RWPE1 (cell line): ENCODE measurements at places on chromosomes 3 and 15.
A peak's percentile ranks its signal among the peaks of the same experiment; 100 is the strongest.

DNA sequence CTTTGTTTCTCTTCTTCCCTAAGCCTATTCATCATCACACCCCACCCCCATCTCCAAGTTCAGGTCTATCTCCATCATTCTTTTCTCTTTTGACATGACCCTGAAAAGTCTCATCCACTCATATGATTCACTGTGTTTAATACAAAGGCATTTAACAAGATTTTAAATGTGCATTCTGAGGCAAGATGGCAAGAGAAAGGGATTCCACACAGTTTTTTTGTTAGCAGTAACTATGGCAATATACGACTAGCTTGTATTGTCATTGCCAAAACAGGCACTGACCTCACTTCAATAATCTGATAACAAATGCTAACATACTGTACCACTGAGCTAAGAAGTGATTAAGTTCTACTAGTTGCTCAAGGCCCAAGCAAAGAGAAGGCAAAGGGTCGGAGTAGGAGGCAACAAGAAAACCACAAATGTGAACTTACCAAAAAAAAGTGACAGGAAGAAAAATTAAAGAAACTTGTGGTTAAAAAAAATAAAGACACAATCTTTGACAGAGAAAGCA lies 53.2 kb downstream of the FBN1 start:
- DNase-seq: no peak

DNA sequence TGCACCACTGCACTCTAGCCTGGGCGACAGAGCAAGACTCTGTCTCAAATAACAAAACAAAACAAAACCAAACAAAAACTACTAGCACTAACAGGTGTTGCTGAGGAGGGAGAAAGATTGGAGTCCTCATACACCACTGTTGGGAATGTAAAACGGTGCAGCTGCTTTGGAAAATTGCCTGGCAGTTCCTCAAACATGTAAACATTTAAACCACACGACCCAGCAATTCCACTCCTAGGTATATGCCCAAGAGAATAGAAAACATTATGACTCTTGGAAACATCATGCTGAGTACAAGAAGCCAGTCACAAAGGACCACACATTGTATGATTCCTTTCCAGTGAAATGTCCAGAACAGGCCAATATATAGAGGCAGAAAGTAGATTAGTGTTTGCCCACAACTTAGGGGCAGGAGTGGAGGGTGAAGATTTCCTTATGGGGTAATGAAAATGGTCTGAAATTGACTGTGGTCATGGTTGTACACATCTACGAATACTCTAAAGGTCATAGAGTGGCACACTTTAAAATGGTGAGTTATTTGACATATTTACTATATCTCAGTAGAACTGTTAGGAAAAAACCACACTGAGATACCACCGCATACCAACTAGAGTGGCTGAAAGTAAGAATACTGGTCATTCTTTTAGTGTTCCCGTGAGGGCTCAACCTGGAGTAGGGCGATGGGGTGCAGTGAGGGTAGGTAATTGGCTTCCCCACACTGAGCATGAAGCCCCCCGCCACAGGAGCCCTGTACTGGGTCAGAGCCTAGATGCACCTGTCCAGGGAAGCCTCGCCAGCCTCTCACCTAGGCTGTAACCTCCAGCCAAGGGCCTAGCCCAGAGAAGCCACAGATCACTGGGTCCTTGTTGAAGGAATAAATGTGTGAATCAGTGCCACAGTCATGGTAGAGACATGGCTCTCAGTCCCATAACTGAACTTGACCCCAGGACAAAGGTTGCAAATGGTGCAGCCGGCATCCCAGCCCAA lies 131.1 kb downstream of the NUP210 start:
- no peak for DNase-seq

- DNase-seq: peak; percentile 91
Observed at GRCh38 chr15:98231696-98232440, 271.4 kb downstream of the ARRDC4 start.

DNA sequence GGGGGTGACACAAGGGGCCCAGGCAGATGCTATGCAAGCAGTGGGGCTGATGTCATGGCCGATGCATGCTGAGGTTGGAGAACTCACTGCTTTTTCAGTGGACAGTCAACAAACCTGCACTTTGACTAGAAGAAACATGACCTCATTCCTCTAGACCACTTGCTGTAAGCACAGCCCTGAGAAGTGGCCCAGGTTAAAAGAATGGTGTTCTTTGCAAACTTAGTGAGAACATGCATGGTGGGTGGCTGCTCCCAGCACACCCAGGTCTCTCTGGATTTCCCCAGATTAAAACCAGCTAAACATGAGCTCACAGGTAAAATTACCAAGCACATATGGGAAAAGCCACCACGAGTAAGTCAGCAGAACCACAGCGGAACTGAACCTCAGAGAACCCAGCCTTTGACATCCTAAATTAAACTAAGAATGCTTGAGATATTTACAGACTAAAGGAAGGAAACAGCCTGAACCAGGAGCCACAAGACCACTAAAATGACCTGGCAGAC lies 15.5 kb downstream of the DLEC1 start:
- DNase-seq: no peak

DNA sequence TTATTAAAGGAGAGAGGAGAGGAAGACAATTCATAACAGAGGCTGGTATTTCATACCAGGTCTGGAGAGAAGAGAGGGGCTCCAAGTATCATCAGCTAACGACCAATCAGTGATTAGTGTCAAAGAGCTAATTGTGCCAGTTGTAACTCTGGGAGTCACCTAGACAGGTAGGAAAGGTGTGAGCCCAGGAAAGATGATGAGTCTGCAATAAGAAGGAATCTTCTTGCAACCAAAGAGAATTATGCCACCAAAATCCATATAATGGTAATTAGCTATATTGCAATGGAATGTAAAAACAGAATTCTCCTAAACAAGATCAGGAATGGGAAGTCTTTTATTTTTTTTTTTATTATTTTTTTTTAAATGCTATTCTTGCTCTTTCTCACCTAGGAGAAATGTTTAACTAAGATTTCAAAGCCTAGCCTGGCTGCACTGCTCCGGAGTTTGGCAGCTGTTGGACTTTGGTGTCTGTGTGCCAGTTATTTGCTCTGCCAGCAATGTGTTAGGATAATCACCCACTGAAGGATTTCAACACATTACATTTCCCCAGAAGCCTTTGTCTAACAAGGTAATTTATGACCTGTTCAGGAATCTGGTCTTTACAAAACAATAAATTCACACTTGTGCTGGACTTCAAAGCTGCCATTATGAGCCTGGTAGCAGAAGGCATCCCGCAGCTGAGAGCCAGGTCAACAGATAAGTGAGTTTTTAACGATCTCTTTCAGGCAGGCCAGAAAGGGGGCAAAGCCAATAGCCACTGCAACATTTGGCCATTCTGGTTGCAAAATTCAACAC lies 89.4 kb downstream of the FOXB1 start:
- DNase-seq: peak; percentile 41

DNA sequence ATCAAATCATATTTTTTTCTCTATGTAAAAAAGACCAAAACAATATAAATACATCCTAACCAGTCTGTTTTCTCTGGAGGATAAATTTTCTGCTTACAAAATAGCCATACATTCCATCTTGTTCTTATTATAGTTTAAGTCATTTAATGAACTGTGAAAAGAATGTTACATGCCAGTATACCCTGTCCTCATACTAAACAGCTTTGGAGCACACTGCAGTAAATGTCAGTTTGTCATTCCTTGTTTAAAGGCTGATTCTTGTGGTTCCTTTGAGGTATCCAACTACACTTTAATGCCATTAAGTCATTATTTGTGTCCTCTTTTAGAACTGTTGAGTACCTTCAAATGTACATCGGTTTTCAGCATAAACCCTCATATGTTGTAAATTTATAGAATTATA lies 52.7 kb upstream of the DCBLD2 start:
- no peak for DNase-seq

DNA sequence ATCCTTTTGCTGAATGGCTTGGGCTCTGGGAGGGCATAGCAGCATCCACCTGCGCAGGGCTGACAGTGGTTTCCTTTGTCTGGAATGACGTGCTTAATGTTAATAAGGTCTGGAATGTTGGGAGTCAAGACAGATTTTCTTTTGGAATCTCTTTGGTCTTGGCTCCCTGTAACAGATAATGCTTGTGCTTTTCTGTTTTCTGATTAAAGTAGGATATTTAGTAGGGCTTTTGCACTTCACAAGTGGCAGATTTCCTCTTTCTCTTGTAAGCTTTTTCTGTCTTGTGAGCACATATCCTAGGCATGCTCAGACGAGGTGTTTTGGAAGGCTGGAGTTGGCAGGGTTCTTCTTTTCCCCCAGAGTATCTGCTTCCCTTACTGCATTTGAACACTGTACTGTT lies 189.6 kb downstream of the GHSR start:
- DNase-seq: no peak

GRCh38 chr3:55709411-55710012 lies 222.4 kb upstream of the WNT5A start:
- DNase-seq: no peak

DNA sequence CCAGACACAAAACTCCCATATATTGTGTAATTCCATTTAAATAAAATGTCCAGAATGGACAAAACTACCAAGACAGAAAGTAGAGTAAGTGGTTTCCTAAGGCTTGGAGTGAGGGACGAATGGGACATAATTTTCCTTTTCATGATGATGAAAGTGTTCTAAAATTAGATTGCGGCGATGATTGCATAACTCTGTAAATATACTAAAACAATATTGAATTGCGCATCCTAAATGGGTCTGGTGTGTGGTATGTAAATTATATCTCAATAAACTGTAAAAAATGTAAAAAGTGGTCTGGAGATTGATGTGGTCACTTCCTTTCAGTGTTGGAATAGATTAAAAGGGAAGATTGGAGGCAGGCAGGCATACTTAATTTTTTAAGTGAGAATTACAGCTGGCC lies 105.9 kb upstream of the KCNAB1 start:
- DNase-seq: no peak

GRCh38 chr3:162719684-162720341 lies 1223.2 kb downstream of the OTOL1 start:
- peak; percentile 56 for DNase-seq

GRCh38 chr3:147744967-147745366 lies 335.8 kb downstream of the ZIC1 start:
- DNase-seq: no peak

DNA sequence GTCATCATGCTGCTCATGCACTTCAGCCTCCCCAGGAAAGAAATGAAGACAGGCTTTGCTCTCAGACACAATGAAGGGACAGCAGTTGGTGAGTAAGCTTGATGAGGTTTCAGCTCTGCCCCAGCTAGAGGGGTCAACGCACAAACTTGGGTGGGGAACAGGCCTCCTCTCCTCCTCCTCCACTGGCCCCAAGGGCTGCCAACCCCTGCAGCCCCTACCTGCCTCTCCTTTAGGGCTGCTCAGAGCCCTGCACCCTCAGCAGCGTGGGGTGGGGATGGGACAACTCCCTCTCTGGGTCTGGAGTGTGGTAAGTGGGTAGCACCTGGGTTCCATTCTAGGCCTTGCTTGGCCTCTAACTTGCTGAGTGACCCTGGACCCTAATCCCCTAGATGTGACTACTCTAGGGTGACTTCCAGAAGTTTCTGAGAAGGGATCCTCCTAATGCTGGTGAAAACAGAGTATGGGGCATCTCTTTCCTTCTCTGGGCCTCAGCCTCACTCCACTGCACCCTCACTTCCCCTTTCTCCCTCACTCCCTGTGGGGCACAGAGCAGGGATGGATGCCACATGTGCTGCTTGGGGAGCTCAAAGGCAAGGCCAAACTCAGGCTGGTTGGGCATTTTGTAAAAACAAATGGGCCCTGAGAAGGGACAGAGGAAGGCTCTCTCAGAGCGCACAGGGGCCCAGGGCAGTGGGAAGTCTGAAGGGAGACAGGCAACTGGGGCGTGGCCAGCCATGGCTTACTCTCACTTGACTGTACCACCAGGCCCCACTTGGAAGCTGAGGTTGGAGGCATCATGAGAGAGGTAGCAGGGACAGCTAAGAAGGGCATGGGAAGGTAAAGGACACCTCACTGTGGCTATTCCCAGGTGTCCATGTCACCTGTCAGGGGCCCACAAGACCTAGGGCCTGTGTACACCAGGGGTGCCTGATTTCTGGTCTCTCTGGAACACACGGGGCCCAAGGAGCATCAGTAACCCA lies 64.0 kb downstream of the SYNM start:
- DNase-seq: no peak

- peak; percentile 33 for DNase-seq
Observed at GRCh38 chr15:97893967-97894366, 66.5 kb upstream of the ARRDC4 start.

DNA sequence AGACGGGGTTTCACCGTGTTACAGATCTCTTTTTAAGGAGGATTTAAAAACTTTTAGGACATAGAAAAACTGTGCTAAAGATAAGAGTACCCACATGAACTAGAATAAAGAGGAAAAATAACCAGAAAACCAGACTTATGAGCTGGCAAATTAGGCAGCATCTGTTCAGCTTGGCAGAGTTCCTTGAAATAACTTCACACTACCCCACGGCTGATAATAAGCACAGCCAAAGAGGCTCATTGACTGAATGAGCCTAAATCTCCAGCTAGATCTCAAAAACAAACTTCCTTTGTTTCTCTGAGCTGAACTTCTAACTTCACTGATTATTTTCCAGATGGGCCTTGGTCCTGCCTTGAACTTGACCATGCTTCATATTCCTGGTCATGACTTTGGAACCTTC lies 26.7 kb upstream of the PIK3R4 start:
- no peak for DNase-seq

- no peak for DNase-seq
Observed at GRCh38 chr3:39166134-39166710, 12.8 kb upstream of the CSRNP1 start.

- no peak for DNase-seq
Observed at GRCh38 chr15:65183865-65184159, 1.3 kb downstream of the CLPX start.

- no peak for DNase-seq
Observed at GRCh38 chr3:52084216-52084945, 28.0 kb upstream of the DUSP7 start.

DNA sequence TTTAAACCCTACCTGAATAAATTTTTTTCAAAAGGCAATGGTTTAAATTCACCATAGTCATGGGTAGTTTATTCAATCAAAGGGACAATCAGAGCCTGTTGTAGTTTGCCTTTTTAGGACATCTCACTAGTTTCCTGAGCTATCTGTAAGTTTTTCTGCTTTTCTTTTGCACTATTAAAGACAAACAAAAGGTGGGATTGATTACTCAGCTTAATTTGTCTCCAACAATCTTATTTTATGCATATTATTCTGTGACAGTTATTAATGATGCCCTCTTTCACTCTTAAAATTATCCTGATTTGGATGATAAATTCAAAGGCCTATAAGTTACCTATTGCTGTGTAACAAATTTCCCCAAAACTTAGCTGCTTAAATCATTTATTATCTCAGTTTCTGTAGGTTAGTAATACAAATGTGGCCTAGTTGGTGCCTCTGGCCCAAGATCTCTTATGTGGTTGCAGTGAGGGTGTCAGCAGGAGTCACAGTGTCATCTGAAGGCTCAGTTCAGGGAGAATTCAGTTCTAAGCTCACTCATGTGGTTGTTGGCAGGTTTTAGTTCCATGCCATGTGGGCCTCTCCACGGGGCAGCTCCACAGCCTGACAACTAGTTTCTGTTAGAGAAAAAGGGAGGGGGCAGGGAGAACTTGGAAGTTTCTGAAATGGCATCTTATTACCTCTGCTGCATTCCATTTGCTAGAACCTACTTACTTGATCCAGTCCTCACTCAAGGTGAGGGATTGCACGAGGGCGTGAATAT lies 16.0 kb downstream of the ARMC8 start:
- no peak for DNase-seq

- DNase-seq: no peak
Observed at GRCh38 chr15:81362790-81363189, 11.2 kb downstream of the TMC3 start.

GRCh38 chr3:170358042-170359010 lies 811 bp downstream of the SKIL start:
- DNase-seq: peak; percentile 64
